ENCODE measurements at places on chromosomes 13 and 19.

DNA sequence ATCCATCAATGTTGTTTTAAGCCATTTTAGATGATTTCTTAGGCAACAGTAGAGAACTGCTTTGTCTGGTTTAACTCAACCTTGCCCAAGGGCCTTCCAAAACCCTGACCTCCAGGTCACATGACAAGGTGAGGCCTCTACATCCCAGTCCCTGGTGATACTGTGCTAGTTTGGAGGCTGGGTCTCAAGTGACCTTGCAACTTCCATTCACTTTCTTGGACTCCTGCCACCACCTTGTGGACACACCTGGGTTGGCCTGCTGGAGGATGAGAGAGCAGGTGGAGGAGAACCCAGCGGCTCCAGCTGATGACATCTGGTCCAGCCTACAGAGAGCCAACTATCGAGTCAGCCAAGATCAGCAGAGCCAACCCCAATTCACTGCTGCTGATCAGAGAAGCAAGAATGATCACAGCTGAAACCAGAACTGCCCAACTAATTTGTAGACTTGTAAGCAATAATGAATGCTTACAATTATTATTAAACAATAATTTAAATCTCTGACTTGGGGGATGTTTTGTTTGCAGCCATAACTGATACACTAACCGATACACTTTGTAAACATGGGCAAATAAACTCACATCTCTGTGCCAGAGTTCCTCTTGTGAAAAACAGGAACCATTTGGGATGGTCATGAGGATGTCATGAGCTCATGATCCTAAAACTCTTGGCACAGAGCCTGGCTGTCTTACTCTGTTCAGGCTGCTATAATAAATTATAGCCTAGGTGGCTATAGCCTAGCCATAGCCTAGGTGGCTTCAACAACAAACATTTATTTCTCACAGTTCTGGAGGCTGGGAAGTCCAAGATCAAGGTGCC lies 11.5 kb downstream of the FAM187B start:
- no peak for DNase-seq

DNA sequence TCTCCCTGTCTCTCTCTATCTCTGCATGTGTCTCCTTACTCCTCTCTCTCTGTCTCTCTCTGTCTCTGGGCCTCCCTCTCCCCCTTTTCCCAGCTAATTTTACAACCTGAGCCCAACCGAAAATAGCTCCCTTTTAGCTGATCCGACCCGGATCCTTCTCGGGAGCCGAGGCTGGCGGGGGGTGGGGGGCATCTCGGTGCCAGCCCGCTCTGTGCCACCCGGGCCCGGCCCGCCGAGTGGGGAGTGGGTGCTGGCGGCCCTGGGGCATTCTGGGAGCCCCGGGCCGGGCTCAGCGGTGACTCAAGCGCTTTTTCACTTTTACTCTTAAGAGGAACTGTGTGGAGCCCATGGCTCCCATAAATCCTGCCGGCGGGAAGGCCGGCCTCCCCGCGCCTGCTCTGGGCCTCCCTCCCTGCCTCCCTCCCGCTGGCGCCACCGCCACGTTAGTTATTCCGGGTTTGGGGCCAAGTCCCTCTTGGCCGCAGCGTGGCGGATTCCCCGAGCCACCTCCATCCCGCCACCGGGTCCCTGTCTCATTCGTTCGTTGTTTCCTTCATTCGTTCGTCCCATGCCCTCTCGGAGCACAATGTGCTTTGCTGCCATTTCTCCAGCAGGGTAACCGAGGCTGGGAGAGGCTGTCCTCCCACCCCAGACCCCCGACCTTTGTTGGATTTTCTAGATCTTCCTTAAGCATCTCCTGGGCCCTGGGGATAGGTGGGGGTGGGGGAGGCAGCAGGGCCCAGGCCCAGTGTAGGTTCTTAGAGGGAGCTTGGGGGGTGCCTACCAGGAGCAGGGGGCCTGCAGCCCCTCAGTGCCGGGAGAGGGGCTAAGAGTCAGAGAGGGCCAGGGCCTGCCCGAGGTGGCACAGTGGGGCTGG lies 3.2 kb downstream of the NFIC start:
- DNase-seq = no peak

DNA sequence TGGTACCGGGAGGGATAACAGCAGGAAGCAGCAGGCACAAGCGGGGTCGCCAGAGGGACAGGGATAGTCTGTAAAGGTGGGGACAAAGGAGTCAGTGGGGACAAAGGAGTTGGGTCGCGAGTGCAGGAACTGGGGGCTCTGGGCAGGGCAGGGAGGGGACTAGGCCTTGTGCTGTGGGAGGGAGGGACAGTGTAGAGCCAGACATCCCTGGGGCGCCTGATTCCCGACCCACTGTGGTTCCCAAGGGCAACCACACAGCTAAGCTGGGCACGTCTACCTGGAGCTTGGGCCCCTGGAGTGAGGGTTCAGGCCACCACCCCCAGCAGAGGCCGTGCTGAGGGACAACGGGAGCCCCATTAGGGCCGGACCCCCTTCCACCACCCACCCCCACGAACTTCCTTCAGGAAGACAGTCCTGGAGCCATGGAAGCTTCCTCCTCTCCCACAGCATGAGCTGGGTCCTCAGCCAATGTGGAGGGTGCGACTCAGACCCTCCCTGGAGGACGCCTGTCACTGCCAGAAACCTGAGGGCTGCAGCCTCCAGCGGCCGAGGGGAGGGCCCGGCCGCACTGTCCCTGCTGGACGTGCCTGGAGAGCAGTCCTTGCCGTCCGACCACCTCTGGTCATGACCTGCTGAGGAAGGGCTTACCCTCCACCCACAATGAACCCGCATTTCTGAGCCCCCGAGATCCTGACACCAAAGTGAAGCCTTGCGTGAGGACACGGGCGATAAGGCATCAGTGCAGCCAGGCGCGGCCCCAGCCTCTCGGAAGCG lies 77.9 kb downstream of the SPACA7 start:
- DNase-seq = peak; percentile 23

DNA sequence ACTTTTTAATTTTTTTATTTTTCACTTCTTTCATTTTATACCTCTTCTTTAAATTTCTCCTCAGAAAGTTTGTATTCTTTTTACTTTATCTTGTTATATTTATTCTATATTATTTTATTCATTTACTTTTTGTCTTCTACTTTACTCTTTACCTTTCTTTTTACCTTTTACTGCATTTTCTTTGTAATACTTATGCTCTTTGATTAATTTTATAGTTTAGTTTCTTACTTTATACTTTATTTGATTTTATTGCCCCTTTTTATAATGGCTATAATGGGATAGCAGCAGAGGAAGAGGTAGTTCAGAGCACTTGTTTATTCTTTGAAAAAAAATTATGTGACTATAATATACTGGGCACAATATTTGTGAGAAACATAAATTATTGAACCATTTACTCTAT lies 542.6 kb upstream of the SPRY2 start:
- no peak for DNase-seq

DNA sequence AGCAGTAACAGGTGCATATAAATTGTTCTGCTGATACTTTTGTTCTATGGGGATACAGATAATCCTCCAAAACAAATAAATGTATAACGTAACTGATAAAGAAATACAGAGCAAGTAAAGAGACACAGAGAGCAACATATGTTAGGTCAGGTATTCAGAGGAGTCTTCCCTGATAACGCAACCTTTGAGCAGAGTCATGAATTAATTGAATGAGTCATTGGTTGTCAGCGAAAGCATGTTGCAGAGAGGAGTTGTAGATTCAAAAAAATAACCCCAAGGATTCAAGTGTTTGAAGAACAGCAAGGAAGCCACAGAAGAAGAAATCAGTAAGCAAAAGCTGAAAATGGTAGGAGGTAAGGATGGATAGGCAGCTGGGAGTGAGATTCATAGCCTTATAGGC lies 245.2 kb downstream of the TBC1D4 start:
- DNase-seq = no peak

DNA sequence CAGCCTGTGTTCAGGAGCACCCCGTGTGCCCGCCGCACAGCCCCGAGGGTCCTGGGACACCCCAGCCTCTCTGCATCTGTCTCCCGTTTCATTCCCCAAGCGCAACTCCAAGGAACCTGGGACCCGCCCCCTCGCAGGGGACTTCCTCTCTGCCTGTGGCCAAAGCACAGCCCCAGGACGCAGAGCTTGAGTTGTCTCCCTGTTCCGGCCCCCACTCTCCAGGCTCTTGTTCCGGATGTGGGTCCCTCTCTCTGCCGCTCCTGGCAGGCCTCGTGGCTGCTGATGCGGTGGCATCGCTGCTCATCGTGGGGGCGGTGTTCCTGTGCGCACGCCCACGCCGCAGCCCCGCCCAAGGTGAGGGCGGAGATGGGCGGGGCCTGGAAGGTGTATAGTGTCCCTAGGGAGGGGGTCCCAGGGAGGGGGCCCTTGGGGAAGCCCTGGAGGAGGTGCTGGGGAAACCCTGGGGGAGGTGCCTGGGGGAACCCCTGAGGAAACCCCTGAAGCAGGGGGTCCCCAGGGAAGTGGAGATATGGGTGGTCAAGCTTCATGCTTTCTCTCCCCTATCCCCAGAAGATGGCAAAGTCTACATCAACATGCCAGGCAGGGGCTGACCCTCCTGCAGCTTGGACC lies 1.3 kb downstream of the HCST start:
- no peak for DNase-seq

DNA sequence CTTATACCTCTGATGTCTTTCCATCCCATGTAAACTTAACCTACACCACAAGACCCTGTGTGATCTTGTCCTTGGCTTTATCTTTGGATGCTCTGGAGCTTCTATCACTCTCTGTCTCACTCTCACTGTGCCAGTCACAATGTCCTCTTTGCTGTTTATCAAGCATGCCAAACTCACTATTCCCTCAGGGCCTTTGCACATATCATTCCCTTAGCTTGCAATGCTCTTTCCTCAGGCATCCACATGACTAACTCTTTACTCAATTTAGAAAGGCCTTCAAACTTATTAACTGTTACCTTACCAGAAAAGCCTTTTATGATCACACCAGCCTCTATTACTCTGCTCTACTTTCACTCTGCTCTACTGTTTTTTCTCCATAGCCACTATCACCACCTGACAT lies 354.1 kb downstream of the RFC3 start:
- no peak for DNase-seq

DNA sequence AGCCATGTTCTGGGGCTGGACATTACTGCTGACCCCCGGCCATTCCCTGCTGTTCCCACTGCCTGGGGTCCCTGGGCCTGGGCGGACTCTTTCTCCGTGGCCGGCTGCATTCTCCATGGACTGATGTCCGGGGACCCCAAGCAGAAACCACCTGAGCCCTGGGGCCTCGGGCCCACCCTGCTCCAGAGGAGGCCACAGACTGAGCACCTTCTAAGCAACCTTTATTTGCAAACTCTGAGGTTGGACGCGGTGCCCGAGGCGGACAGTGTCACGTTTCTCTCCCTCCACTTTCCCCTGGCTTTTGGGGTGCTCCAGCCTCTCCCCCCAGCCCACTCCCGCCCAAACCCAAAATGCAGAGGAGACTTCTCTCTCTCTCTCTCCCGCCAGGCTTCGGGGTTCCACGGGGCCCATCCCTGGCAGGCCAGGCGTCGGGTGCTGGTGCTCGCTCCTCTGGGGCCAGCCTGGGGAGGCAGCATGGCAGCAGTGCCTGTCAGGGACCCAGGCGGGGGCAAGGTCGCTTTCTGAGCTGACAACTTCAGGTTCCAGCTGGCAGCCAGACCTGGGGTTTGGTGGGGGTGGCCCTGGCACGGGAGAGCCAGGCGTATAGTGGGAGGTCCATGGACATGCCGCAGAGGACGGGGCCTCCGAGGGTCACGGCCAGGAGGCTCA lies 2.3 kb upstream of the C19orf25 start:
- no peak for DNase-seq

GRCh38 chr13:59537500-59537899 lies 626.2 kb downstream of the DIAPH3 start:
- DNase-seq = no peak

DNA sequence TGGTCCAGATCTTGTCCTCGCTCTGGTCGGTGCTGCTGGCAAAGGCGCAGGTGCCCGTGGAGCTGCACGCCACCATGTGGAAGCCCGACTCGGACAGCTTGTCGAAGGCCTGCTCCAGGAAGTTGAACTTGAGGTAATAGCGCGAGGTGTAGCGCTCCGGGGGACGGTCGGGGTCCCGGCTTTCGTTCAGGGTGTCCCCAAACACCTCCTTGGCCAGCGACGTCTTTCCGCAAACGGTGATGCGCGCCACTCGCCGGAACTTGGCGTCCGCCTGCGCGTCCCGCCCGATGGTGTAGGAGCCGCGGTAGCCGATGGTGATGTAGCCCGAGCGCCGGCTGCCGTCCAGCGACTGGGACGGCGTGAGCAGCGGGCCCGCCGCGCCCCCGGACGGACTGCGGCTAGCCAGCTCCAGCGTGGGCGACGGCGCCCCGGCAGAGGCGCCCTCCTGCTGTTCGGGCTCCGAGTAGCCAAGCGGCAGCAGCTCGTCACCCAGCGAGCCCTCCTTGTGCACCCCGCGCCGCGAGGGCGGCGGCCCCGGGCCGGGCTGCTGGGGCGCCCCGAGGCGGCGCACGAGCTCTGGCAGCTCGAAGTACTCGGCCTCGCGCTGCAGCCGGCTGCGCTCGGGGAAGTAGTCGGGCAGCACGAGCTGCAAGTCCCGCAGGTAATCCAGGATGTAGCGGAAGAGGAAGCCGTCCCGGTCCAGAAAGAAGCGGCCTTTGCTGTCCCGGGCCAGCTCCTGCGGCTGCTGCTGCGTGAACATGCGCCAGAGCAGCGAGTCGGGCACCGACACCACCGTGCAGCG lies 801 bp downstream of the KCTD12 start:
- peak; percentile 70 for DNase-seq

- DNase-seq = no peak
These were observed 6.3 kb downstream of the SMIM24 start for GRCh38 chr19:3474010-3474409.

DNA sequence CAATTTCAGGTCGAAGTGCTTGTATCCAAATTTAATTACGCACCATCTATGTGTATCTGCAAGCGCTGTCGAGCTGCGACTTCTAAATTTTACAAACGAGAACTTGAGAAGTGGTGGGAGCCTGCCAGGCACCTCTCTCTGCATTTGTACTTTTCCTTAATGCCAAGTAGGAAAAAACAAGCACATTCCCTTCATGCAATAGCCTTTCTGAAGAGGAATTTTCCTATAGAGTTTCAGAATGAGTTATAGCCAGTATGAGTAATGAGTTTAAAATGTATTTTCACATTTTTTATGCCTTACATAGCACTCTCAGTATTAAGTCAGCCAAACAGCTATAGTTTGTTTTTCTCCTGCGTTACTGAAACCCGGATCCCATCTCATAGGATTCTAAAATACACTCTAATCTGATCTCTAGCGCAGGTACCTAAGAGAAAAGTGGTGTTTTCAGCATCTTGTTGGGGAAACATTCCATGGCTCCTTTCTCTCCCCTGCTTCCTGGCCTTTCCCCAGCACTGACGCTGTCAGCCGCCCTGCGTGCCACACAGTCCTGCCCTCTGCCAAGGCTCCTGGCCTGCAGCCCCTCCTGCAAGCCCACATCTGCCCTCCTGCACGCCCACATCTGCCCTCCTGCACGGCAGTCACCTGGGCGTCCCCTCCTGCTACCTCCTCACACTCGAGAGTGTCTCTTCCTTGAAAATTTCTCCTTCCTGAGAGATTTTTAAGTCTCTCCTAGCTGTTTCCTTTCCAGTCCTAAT lies 526.9 kb downstream of the MYO16 start:
- DNase-seq = no peak

Measured in RWPE2 (cell line).